ENCODE measurements at places on chromosomes 6 and 20.

DNA sequence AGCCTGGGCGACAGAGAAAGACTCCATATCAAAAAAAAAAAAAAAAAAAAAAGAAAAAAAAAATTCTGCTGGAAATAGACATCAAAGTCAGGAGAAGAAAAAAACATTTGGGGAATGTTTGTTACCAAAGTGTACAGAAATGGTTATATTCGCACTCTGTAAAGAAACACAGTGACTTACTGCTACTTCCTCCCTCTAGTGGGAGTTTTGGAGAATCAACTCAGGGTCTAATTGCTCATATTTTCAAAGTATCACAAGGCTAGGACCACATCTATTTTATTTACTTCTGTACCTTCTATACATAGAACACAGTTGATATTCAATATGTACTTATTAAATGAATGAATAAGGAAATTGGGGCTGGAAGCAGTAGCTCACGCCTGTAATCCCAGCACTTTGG lies 24.4 kb downstream of the ARG1 start:
- DNase-seq: peak; percentile 9

DNA sequence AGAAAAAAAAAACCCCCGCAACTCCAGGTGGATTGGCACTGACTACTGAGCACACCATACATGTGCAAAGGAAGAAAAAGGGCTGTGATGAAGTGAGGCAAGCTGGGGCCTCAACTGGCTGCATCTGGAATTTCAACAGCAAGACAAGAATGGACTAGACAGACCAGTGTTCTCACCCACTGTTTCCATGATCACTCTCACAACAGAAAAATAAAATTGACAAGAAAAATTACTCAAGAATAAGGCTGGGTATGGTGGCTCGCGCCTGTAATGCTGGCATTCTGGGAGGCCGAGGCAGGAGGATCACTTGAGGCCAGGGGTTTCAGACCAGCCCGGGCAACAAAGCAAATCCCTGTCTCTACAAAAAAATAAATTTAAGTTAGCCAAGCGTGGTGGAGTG lies 18.8 kb downstream of the ZNF217 start:
- DNase-seq: no peak

DNA sequence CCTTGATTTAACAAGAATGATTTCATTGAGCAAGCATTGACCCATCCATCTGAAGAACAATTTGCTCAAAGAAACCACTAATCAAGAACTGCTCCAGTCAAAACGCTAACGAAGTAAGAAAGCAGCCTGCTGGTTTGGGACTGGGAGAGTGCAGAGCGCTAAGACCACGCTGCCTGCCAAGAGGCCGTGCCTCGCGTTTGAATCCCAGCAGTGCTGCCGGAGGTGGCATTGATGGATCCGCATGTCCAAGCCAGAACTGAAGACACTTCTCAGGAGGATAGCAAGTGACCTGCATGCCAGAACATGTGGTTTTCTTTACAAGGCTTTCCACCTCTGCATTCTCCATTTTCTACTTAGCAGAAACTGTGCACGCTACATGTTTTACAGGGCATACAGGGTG lies 105.2 kb upstream of the FOXC1 start:
- no peak for DNase-seq

DNA sequence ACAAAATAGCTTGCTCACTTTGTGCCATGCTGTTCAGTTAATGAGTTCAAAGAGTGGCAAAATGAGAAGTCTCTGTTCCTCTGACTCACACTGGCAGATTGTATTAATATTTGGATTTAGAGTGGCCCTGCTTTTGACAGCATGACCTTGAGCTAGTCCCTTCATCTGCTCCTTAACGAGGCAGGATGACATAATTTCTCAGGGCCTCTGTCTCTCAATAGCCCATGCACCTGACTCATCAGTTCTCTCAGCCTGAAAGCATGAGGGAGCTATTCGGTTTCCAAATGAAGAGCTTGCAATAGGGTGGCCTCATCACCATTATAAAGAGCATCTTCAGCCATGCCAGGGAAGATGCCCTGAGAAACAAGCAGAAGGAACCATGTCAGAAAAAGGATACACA lies 38.2 kb downstream of the CAP2 start:
- peak; percentile 58 for DNase-seq

DNA sequence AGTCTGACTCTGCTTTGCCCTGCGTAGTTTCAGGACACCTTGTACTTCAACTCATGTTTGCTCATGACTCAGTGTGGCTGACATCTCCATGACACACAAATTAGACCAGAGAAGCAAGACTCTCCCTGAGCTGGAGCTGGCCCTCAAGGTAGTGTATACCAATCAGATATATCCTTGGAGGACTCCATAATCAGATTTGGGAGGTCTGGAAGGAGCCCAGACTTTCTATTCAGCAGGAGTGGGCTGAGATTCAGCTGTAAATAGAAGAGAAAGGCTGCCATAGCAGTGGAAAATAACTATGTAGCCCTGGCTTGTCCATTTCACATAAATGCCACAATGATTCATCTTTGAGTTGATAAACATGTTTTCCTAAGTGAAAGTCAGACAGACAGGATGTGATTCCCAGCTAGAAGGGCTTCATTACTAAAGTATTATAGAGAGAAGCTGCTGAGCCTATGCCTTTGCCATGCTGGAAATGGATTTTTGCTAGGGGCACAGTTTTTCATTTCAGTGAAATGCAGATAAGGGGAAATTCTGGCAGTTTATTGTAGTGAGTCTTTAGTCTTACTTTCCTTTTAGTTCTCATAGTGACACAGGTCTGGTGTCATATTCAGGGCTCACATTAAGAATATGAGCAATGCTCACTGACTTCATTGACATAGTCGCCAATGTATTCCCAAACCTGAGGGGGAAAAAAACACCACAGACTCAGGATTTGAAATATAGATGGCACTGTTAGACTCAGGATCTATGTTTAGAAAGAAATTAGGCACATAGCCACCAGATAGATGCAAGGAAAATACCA lies 95.3 kb downstream of the CLVS2 start:
- peak; percentile 94 for DNase-seq

GRCh38 chr6:32785781-32786533 lies 22.6 kb upstream of the HLA-DQB2 start:
- peak; percentile 67 for DNase-seq

DNA sequence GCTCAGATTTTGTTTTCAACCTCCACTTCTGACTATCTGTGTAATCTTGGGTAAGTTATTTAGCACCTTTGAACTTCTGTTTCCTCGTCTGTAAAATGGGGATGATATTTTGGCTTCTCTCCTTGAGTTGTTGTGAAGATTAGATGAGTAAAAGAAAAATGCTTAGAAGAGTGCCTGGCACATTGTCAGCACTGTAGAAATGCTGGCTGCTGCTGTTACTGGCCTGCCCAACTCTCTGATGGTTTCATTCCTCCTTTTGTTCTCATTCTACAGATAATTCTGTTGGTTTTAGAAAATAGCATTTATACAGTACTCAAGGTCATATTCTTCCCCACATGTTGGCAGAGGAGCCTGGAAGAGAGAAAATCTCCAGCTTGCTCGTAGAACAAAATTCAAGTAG lies 547.2 kb upstream of the JAG1 start:
- DNase-seq: no peak

DNA sequence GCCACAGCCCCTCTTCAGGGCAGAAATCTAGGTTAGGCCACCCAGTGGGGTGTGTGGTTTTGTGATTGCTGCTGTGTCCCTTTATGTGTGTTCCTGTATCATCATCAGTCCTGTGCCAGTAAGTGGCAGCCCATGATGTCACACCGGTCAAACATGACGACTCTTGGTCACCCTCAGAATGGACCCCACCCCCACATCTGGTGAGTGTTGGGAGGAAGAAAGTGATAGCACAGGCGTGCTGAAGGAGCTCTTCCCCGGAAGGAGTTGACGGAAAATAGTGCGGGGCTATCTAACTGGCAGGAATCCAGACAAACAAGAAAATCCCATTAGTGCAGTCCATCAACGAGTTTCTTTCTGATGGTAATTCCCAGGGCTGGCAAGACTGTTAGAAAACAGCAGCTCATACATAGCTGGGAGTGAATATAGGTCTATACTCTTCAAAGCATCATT lies 33.4 kb upstream of the IL17A start:
- DNase-seq: no peak
